Breast epithelium (tissue), 4 donors: ENCODE measurements at places on chromosomes 2 and 18.

GRCh38 chr18:68623342-68623741 lies 91.6 kb downstream of the TMX3 start:
- no peak for DNase-seq

GRCh38 chr2:228777855-228778355 lies 493.2 kb downstream of the PID1 start:
- DNase-seq, result no peak

DNA sequence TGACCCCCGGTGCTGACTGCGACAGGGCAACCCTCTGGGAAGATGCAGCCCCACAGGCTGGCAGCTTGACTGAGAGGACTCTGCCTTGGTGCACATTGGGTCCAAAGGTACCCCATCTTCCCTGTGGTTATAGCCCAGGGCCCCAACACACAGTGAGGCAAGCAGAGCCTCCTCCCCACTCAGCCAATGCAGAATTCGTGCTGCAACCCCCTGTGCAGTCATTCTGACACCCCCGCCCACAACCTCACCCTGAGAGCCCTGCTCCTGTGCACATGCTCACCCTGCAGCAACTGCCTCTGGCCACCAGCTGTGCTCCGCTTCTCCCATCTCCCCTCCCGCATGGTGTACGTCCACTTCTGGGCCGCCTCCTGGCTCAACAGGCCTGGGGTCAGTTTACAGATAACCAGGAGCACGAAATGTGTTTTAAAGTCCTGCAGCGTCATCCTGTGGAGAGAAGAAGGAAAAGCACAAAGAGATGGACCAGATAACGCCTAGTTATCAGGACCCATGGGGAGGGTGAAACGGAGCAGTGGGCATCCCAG lies 24.4 kb downstream of the CAPN14 start:
- no peak for DNase-seq

DNA sequence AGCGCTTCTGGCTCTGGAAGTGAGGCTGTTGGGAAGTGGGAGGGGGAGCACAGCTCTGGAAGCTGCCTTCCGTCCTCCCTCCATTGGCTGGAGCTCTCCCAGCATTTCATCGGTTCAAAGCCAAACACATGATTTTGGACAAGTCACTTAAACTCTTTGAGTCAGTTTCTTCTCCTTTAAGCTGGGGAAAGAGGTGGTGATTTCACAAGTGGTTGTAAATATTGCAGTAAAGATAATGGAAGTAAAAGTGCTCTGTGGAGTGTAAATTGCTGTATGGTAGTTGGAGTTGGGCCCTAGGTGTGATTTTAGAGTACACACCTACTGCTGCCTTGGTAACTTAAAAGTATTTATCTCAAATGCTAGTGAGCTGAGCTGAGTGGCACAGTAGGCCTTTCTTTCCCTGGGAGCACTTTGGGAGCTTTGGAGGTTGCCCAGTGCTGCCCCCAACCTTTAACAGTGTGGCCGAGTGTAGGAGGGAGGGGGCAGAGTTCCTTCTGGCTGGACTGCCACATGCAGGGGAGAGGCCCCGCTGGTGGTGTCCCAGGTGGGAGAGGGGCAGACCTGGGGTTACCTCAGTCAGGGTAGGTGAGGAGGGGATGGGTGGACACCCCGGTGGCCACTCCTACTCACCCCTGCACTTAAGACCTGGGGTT lies 54.7 kb downstream of the ASAP2 start:
- no peak for DNase-seq

- DNase-seq, result no peak
These were observed 140.0 kb downstream of the ZEB2 start for GRCh38 chr2:144379851-144380311.

DNA sequence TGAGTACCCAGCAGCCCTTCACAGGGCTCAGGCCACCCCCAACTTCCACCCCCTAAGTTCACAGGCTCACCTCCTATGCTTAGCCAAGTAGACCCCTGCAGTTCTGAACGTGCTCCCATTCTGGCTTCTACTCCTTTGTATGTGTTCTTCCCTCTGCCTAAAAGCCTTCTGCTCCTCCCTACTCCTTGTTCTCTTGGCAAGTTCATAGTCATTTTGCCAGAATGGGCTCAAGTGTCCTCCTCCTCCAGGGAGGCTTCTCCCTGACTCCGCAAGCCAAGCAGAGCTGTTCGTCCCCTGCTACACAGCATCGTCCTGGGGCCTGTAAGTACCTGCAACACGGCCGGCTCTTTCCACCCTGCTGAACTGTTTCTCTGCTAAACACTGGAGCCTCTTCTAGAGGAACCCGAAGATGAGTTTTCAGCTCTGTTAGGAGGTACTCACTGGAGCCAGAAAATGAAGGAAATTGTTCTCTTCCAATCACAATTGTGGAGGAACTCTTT lies 14.6 kb upstream of the CETN1 start:
- DNase-seq, result no peak
